Activated CD4-positive, alpha-beta memory T cell treated with anti-CD3 and anti-CD28 coated beads, Interleukin-2, amount 10 ng/mL, durations not matched to agents 7 days and 5 days (primary cell): ENCODE measurements at places on chromosomes 1 and 21. TPM values are rescaled to one million over a fixed set of nuclear protein-coding genes. Genes with fewer than 3 reads are reported as not detected.

GRCh38 chr1:83058327-83058726, 940.6 kb downstream of the TTLL7 start:
- H3K27me3 ChIP-seq, result no peaks in the 10 kb centered on the region
- no peaks in the 10 kb centered on the region for H3K36me3 ChIP-seq
- H3K4me3 ChIP-seq, result no peak overlapping the region
- no peak for DNase-seq

DNA sequence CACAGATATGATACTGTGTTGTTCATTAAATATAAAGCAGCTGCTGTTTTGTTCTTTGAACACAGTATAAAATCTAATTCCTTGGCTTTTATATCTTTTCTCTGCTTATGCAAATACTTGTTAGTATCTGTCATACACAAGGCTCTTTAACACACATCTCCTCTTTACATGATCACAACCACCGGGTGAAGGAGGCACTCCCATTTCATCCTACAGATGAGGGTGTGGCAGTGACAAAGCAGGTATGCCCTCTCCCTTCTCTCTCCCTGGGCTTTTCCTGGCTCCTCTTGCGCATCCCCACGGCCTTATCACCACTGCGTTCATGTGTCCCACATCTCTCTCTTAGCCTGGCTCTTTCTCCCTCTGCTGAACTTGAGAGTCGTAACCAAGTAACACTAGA, 38.2 kb downstream of the JUN start:
- H3K27me3 ChIP-seq, result peaks cover 23% of the 10 kb centered on the region
- no peaks in the 10 kb centered on the region for H3K36me3 ChIP-seq
- peaks cover 6% of the 10 kb centered on the region for H3K4me1 ChIP-seq
- DNase-seq, result no peak
- H3K27ac ChIP-seq, result no peak overlapping the region
- H3K4me3 ChIP-seq, result no peak overlapping the region

GRCh38 chr1:184836141-184836540, 81.5 kb upstream of the EDEM3 start:
- H3K4me1 ChIP-seq, result peaks cover 15% of the 10 kb centered on the region
- no peaks in the 10 kb centered on the region for H3K27me3 ChIP-seq
- peaks cover 57% of the 10 kb centered on the region for H3K36me3 ChIP-seq
- no peak overlapping the region for H3K27ac ChIP-seq
- DNase-seq, result no peak
- H3K4me3 ChIP-seq, result no peak overlapping the region

The FAAH gene
- total RNA-seq, result 4.0 TPM

The UBL4B gene
- not detected for total RNA-seq

DNA sequence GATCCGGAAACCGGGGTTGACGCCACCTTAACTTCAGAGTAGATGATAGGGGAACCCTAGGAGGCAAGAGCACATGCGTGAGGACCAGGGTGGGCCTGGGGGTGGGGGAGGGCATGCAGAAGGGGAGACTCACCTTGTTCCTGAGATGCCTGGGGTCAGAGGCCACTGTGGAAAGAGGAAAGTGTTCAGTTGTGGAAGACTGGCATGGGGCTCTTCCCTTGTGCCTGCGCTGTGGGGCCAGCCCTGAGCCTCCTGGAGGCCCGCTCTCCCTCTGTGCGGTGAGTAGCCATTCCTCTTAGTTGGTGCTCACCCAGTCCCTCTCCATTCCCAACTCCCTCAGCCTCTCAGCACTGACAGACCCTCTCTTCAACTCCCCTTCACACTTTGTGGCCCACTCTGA, 36.6 kb downstream of the FCRL5 start:
- no peak for DNase-seq
- H3K27me3 ChIP-seq, result peaks cover 2% of the 10 kb centered on the region
- H3K27ac ChIP-seq, result no peak overlapping the region
- no peak overlapping the region for H3K4me3 ChIP-seq
- H3K36me3 ChIP-seq, result no peaks in the 10 kb centered on the region
- peaks cover 2% of the 10 kb centered on the region for H3K4me1 ChIP-seq

GRCh38 chr1:201718346-201719202, 110.4 kb upstream of the IPO9 start:
- H3K27me3 ChIP-seq, result peaks cover 11% of the 10 kb centered on the region
- no peak overlapping the region for H3K4me3 ChIP-seq
- no peaks in the 10 kb centered on the region for H3K36me3 ChIP-seq

The GBP3 gene
- total RNA-seq, result 34.4 TPM

The DUSP23 gene
- total RNA-seq, result 22.7 TPM

GRCh38 chr1:233561708-233562426, 52.0 kb upstream of the KCNK1 start:
- peaks cover 10% of the 10 kb centered on the region for H3K36me3 ChIP-seq
- H3K4me3 ChIP-seq, result no peak overlapping the region
- H3K4me1 ChIP-seq, result no peaks in the 10 kb centered on the region
- peaks cover 24% of the 10 kb centered on the region for H3K27me3 ChIP-seq
- H3K27ac ChIP-seq, result no peak overlapping the region

The CHD1L gene
- 70.0 TPM for total RNA-seq

GRCh38 chr1:232046451-232047306, 420.1 kb downstream of the DISC1 start:
- H3K36me3 ChIP-seq, result no peaks in the 10 kb centered on the region
- H3K4me1 ChIP-seq, result no peaks in the 10 kb centered on the region
- peaks cover 1% of the 10 kb centered on the region for H3K27me3 ChIP-seq
- no peak for DNase-seq
- no peak overlapping the region for H3K4me3 ChIP-seq

- peaks cover 64% of the 10 kb centered on the region for H3K4me1 ChIP-seq
- no peaks in the 10 kb centered on the region for H3K36me3 ChIP-seq
- H3K4me3 ChIP-seq, result no peak overlapping the region
- no peak overlapping the region for H3K27ac ChIP-seq
- DNase-seq, result no peak
Observed at GRCh38 chr1:54485416-54485815, 62.6 kb upstream of the ACOT11 start.

The TNFRSF18 gene
- 115 TPM for total RNA-seq

The ASAP3 gene
- 0.63 TPM for total RNA-seq
